ENCODE measurements at places on chromosomes 5 and 9.

GRCh38 chr5:146425023-146425422, 22.1 kb upstream of the TCERG1 start:
- no peak for DNase-seq

GRCh38 chr5:161847447-161847846, 473 bp upstream of the GABRA1 start:
- no peak for DNase-seq

- no peak for DNase-seq
Observed at GRCh38 chr5:180633283-180634177, 15.9 kb downstream of the FLT4 start.

DNA sequence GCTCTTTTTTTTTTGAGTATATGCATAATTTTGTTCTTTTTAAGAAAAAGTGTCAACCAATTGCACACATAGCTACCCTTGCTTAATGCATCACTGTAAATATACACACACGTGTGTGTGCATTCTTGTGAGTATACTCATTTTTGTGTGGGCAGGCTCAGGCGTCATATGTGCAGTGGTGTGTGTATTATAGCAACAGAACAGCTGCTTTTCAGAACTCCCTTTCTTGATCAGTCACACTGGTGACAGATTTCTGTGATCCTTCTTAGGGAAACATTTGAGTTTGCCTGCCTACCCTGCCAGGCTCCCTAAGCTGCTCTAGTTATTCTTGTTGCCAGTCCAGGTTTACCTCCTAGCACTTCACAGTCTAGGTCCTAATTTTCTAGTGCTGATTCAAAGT, 287.0 kb upstream of the SEMA6A start:
- DNase-seq = no peak

- DNase-seq = no peak
Observed at GRCh38 chr9:77085416-77085815, 66.0 kb downstream of the FOXB2 start.
